Thymus (tissue), 14 donors: ENCODE measurements at places on chromosomes 5 and 9. TPM values are rescaled to one million over a fixed set of nuclear protein-coding genes. Genes with fewer than 3 reads are reported as not detected.

Gene SPATA31D4
- not detected for total RNA-seq

Gene SLC4A9
- total RNA-seq: not detected

Gene LMX1B
- 0.05 TPM for total RNA-seq

Gene MARCHF11
- total RNA-seq: not detected

Gene TOR4A
- 2.0 TPM for total RNA-seq

Gene GNAQ
- 18.7 TPM for total RNA-seq

Gene SLC6A19
- 0.09 TPM for total RNA-seq

Gene SYNPO
- total RNA-seq: 1.5 TPM
